ENCODE measurements at places on chromosomes 13 and 19. TPM values are rescaled to one million over a fixed set of nuclear protein-coding genes. Genes with fewer than 3 reads are reported as not detected.

DNA sequence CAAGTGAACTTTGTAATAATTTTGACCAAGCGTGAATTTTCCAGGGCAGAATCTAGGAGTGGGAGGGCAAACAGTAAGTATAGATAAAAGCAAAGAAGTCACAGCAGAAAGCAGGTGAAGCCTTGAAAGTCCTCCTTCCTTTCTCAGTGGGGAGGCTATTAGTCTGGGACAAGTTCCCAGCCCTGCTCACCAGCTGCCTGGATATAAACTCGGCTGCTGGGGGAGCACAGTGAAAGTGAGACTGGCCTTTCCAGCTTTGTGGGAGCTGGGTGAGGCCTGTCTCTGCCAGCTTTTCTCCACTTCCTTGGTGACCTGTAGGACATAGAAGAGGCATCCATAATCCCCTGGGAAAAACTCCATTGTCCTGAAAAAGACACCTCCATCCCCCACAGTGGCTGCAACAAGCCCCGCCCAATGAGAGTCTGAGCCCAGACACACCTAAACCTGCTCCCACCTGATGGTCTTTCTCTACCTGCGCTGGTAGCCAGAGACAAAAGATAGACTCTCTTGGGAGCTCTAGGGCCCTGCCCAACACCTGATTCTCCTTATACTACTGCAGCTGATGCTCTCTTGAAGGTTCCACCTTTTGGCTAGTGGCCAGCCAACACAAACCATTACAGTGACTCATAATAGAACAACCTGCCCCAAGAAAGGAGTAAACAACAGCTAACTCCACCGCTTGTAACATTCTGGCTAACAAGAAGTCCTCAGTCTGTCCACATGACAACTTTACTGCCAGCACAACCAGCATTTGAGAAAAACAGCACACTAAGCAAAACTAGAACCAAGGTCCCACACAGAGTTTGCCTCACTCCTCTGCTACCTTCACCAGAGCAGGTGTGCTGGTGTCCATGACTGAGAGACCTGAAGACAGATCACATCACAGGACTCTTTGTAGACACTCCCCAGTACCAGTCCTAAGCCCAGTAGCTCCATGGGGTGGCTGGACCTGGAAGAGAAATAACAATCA is 252.2 kb upstream of the SLITRK6 start:
- DNase-seq: no peak

- DNase-seq: no peak
Observed at GRCh38 chr13:31145417-31145816, 16.3 kb downstream of the HSPH1 start.

GRCh38 chr13:30026909-30027308 is 176.5 kb upstream of the UBL3 start:
- no peak for DNase-seq

- no peak for DNase-seq
Observed at GRCh38 chr13:102212729-102213128, 189.1 kb downstream of the FGF14 start.

DNA sequence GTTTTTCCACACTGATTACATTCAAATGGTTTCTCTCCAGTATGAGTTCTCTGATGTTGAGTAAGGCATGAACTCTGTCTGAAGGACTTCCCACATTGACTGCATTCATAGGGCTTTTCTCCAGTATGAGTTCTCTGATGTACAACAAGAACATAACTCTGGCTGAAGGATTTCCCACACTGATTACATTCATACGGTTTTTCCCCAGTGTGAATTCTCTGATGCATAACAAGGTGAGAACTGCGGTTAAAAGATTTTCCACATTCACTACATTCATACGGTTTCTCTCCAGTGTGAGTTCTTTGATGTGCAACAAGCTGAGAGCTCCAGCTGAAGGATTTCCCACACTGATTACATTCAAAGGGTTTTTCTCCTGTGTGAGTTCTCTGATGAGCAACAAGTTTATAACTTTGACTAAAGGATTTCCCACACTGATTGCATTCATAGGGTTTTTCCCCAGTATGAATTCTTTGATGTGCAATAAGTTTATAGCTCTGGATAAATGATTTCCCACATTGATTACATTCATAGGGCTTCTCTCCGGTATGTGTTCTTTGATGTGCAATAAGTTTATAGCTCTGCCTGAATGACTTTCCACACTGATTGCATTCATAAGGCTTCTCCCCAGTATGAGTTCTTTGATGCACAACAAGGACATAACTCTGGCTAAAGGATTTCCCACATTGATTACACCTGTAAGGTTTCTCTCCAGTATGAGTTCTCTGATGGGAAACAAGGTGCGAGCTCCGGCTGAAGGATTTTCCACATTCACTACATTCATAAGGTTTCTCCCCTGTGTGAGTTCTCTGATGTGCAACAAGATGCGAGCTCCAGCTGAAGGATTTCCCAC is 23.5 kb downstream of the ZNF180 start:
- DNase-seq: no peak

GRCh38 chr13:50370303-50370950 is 355.2 kb downstream of the KCNRG start:
- DNase-seq: no peak

GRCh38 chr19:46299004-46299509 is 2.2 kb downstream of the HIF3A start:
- no peak for DNase-seq

DNA sequence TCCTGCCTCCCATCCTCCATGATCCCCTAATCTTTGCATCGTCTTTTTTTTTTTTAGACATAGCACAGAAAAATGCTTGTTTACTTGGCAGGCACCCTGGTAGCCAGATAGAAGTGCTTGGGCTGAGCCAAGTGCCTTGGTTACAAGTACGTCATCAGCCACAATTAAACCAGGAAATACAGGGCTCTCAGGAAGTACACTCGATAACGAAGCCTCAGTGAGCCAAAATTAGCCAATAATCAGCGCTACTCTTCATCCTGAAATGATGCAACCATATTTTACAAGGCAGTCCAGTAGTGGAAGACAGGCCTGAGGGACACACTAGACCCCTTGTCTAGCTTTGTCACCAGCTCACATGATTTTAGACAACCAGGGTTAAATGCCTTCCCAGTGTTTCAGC is 194.0 kb upstream of the NBEA start:
- DNase-seq: no peak

DNA sequence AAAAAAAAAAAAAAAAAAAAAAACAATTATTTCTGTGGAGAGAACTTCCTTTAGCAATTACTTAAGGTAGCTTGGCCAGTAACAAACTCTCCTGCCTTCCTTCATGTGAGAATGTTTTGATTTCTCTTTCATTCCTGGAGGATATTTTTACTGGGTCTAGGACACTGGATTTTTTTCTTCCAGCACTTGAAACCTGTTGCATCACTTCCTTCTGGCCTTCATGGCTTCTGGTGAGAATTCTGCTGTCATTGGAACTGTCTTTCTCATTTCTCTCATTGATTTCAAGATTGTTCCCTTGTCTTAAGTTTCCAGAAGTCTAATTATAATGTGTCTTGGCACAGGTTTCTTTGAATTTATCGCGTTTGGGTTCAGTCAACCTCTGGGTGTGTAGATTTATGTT is 19.3 kb upstream of the RAB20 start:
- no peak for DNase-seq

DNA sequence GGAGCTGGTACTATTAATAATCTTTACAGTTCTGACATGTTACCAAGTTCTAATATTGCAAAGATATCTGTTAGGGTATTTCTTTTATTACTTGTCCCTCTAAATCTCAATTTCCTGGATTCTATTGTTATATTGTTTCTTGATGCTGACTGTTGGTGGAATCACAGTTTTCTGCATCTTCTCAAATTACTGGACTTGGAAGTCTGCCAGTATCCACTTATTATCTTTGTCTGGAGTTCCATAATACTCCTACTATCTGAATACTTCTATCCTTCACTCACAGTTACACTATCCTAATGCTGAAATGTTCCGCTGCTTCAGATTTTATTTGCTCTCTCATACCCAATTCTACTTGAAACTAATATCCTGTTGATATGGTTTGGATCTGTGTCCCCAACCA is 1985.7 kb upstream of the PRR20A start:
- DNase-seq: no peak

DNA sequence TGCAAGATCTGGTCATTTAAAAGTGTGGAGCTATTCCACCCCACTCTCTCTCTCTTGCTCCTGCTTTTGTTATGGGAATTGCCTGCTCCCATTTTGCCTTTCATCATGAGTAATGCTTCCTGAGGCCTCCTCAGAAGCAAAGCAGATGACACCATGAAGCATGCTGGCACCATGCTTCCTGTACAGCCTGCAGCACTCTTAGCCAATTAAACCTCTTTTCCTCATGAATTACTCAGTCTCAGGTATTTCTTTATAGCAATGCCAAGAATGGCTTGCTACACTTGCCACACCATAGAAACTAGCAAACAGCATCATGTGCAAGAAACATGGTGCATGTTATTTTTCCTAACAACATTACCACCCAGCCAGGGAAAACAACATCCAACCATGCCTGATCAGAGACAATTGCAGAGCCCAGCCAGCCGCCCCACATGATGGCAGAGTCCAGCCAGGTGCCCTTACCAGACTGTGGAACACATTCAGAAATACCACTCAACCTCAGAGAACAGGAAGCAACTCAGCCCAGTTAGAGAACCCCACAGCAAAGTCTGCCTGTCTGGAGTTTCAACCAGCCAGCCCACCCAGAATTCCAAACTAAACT is 36.9 kb downstream of the SYDE1 start:
- DNase-seq: no peak

DNA sequence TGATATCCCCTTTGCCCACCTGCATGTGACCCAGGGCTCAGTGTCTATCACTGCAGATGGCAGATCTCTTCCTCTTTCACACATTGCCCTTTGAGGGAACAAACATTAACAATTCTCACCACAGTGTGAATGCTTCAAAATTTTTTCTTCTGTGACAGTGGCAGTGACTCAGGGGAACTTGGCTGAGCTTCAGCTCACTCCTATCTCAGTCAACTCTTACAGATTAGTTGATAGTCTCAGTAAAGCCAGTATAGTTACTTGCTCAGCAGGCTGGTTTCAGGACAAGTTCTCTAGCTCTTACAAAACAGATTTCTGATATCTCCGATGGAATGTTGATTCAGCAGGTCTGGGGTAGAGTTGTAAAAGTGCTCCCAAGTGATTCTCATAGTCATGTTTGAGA is 166.9 kb downstream of the DLEU7 start:
- no peak for DNase-seq

- DNase-seq: peak; percentile 96
Observed at GRCh38 chr19:52369559-52370340, at the start of gene ZNF880. TSS of gene ZNF880 (plus strand) at chr19:52369923. CDS start at chr19:52369966, 43 bp downstream.

DNA sequence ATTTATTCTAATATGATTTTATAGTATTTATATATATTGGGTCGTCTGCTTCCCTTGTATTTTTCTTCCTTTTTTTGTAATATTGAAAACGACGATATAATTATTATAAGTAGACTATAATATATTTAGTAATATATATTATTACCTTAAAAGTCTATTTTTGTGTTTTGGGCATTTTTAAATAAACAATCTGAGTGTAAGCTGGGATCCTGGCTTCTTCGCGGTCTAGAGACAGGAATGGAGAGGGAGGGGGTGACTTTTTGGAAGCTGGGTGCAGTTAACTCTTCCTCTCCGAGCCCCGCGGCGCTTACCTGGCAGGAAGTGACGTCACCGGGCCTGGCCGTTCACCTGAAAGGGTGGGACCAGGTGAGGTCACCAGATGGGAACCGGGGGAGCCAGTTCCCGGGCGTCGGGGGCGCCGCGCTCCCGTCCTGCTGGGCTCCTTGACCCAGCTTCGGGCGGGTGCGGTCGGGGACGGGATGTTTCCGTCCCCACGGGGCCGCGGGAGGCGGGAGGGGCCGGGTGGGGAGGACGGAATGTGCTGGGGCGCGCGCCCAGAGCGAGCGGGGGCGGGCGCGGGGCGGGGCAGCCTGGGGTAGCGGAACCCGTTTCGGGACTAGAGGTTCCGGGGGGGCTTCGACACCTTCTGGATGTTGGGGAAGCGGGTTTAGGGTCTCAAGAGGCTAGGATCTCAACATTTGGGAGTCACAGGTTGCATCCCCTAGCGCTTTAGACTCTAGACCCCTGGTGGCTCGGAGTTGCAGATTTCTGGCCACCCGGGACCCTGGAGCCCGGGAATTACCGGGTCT is 2.8 kb downstream of the ZFP36 start:
- peak; percentile 83 for DNase-seq

DNA sequence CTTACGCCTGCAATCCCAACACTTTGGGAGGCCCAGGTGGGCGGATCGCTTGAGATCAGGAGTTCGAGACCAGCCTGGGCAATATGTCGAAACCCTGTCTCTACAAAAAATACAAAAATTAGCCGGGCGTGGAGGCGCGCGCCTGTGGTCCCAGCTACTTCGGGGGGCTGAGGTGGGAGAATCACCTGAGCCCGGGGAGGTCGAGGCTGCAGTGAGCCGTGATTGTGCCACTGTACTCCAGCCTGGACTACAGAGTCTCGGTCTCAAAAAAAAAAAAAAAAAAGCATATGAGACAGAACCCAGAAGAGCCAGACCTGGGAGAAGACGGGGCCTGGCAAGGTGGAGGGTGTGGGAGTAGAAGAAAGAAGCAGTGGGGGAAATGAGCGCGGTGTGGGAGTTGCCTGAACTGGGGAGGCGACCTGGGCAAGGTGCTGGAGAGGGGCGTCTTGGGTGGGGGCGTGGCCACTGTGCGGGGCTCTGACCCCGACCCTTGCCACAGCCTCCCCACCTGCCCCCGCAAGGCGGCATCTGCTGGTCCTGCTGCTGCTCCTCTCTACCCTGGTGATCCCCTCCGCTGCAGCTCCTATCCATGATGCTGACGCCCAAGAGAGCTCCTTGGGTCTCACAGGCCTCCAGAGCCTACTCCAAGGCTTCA is 533 bp downstream of the DKKL1 start:
- DNase-seq: no peak

DNA sequence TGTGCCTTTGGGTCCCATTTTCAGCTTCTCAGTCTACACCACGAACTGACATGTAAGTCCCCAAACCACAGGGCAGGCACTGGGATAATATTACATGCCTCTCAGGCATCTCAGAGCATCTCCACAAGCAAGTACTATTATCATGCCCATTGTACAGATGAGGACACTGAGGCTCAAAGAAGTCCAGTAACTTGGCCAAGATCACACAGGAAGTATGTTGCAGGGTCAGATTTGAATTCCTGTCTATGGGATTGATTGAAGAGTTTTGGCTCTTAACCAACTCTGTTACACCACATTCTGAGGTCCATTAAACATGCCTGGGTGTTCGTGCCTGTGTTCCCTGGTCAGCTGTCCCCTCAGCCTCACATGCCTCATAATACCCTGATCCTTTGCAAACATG is 319.8 kb downstream of the FOXO1 start:
- no peak for DNase-seq

Gene SOX1
- not detected for total RNA-seq

Gene LHFPL6
- total RNA-seq: not detected

Gene ZNF285
- total RNA-seq: 3.9 TPM

Gene ZNF813
- 6.1 TPM for total RNA-seq

Gene FFAR2
- not detected for total RNA-seq

Gene BRSK1
- 9.0 TPM for total RNA-seq

Gene ACOD1
- total RNA-seq: not detected

Gene ZNF175
- 9.5 TPM for total RNA-seq

All from activated naive CD8-positive, alpha-beta T cell treated with anti-CD3 and anti-CD28 coated beads, Interleukin-2, amount 10 ng/mL, durations not matched to agents 7 days and 5 days (primary cell).